HS-27A (cell line): ENCODE measurements at places on chromosomes 2 and 18.
A peak's percentile ranks its signal among the peaks of the same experiment; 100 is the strongest.

DNA sequence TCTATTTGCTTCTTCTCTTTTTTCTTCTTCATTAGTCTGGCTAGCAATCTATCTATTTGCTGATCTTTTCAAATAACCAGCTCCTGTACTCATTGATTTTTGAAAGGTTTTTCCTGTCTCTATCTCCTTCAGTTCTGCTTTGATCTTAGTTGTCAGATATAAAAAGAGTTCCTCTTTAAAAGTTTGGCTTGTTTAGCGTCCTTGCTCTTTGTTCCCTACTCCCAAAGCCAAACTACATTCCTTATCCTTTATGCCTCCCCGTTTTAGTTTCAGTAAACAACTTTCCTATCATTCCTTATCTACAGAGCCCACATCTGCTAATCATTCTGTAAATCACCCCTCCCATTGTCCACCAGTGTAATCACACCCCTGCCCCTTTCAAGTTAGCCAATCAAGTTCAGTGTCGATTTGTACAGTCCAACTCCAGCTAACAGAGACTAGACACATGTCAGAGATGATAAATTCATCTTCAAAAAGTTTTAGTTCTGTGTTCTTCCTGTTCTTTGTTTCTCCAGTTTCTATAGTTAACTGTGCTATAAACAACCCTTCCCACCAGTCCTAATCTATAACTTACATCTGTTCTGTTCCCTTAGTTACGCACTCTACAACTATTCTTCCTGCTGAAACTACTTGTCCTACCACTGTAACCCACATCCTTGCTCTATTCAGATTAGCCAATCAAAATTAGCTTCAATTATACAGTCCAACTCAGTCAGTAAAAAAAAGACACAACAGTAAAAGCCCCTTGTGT is 44.4 kb downstream of the TFPI start:
- DNase-seq: no peak

- DNase-seq: peak; percentile 99
Observed at GRCh38 chr2:113818382-113818951, 62.0 kb upstream of the SLC35F5 start.

DNA sequence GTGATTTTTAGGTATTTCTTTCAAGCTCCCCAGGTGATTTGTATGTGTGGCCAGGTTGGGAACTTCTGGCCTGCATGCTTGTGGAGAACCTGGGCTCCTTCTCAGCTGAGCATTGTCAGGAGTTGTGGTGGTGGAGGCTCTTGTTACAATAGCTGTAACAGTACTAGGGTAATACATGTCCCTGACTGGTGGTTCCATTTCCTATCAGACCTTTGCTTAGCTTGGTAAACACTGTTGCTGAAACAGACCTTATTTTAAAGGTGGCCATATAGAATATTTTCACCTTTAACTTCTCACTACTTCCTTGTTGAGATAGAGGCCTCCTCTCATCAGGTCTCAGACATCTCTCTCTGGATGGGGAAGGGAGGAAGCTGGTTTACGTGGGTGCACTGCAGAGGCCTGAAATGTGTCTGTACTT is 79.2 kb downstream of the SETBP1 start:
- DNase-seq: no peak

DNA sequence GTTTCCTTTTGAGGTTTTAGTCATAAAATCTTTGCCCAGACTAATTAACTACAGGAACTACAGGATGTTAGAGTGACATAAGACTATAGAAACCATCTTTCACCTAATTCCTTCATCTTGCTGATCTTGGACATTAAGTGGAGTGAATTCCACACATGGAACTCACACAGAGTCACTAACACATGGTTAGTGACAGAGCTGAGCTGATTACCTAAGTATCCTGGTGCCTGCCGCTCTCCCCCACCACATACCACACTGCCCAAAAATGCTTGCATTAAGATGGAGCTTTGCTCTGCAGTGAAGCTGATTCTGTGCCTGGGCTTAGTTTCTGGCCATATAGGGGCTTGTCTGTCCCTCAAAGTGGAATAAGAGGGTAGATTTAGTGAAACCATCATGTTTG is 332.9 kb upstream of the NT5C1B start:
- no peak for DNase-seq

- no peak for DNase-seq
Observed at GRCh38 chr2:61288070-61288841, 126.3 kb downstream of the C2orf74 start.

- DNase-seq: no peak
Observed at GRCh38 chr2:216578325-216578724, 54.9 kb upstream of the IGFBP2 start.

DNA sequence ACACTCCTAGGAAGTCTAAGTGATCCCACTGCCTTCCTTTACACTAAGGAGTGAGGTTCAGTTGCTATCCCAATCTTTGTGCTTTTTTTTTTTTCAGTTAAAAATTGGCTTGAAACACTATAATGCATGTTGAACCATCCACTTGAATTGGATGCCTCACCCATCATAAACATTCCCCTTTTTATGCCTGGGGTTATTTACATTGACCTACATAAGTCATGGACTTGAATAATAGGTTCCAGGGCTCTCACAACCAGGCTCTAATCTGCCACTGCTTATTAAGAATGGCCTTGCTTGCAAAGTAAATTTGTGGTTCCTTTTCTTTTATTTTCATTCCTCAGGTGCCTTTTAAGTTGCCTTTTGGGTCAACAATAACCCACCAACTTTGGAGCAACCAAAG is 236.1 kb upstream of the MEIS1 start:
- DNase-seq: no peak

- no peak for DNase-seq
Observed at GRCh38 chr2:171185165-171185818, 24.6 kb upstream of the TLK1 start.

DNA sequence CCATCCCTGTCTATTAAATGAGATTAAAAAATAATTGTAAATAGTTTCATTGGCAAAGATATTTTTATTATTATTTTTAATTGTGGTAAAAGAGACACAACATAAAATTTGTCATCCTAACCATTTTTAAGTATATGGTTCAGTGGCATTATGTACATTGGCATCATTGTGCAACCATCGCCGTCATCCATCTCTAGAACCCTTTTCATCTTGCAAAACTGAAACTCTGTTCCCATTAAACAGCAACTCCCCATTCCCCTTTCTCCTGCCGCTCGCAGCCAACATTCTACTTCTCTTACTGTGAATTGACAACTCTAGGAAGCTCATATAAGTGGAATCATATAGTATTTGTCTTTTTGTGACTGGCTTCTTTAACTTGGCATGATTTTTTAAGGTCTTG is 25.3 kb downstream of the LAMA3 start:
- DNase-seq: no peak

DNA sequence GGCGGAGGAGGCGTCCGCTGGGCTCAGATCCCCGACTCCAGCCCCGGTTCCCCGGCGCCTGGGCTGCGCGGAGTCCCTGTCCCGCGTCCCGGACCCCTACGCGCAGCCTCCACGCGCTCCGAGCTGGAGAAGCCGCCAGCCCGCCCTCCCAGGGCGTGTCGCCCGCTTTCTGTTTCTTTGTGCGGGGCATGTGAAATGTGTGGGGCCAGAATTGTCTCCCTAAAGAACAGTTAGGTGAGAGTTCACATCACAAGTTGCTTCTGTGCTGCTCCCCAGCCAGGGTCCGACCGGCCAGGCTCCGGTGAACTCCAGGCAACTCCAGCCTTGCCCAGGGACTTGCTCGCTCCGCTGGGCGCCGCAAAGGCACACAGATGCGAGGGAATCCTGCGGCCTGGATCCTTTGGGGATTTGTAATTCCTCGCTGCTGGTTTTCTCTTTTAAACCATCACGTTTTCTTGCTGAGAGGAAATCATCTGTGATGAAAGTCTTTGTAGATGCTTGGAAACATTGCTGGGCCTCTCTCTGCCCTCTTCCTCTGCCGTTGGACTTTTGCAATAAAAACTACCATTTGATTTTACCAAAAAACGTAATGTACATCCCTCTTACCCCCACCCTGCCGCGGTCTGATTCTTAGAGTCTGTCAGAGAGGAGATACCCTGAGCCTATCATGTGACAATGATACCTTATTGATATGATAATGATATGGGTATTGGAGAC is 631 bp downstream of the GYPC start:
- peak; percentile 35 for DNase-seq

DNA sequence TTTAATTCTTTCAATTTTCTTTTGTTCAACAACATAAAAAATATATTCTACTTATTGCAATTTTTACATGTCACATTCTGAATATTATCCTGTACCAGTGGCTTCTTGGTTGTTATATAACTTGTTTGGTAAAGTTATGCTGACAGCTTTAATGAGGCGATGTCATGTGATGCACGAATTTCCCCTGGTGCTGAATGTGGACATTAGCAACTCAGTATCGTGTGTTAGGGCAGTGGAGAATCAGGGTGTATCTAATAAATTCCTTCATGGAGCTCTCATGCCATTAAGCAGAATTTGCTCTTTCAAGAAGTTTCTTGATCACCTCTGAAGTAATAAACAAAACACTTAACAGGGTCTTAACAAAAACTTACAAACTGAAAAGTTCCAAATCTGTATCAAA is 99.6 kb upstream of the DNMT3A start:
- DNase-seq: no peak

DNA sequence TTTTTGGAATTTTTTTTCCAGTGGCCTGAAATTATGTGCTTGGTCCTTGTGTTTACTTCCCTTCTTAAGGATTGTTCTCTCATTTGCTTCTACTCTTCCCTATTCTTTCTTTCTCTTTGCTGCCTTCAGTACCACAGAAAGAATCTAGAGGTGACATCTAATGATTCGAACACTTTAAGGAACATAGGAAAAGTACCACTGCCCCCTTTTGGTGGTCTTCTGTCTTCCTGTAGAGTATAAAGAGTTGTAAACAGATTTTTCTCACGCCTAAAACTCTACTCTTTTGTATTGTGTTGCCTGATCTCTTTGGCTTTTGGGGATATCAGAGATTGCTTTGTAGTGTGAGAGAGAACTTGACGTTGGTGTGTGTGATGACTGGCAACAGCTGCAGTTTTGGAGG is 7.0 kb upstream of the SCTR start:
- DNase-seq: no peak

DNA sequence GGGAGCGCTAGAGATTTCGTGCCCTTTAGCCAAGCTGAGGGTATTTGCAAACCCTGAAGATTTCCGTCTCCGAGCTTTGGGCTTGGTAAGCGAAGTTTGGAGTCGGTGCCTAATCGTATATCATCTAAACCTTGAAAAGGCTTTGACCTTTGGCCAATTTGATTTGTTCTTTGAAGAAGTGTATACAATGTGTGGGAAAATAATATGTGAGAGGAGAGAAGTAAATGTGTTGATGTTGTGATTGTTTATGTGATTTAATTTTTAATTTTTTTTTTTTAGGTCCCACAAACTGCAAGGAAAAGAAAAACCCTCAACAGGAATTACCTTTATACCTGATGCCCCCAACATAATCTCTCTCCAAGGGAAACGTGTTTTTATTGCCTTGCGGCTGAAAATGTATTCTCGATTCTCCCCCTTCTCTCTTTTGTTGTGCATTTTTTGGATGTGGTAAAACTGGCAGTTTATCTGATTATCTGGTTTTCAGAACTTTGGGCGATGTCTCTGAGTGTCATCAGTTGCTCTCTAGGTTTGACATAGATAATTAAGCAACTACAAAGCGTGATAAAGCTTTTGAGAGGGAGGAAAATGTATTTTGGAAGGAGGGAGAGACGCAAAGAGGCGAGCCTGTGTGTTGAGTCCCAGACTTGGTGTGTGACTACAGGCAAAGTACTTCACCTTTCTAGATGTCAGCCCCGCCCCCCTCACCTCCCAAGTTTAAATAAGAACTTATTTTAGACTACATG is 912 bp upstream of the FBXO11 start:
- DNase-seq: no peak

DNA sequence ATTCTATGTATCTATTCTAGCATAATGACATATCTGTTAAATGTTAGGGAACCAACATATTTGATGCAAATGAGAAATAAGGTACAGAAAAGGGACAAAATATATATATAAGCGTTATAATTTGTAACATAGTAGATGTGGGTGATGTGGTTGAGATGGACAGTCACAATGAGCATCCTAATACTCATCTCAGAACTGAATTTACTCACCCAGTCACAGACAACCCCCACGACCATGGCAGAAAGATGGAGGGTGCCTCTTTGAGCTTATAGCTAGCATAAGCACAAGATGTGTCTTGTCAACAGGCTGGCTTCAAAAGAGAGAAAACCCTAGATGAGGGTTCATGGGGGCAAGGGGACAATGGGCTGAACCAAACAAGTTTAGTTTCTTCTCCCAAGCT is 9.1 kb upstream of the DSG3 start:
- DNase-seq: no peak

DNA sequence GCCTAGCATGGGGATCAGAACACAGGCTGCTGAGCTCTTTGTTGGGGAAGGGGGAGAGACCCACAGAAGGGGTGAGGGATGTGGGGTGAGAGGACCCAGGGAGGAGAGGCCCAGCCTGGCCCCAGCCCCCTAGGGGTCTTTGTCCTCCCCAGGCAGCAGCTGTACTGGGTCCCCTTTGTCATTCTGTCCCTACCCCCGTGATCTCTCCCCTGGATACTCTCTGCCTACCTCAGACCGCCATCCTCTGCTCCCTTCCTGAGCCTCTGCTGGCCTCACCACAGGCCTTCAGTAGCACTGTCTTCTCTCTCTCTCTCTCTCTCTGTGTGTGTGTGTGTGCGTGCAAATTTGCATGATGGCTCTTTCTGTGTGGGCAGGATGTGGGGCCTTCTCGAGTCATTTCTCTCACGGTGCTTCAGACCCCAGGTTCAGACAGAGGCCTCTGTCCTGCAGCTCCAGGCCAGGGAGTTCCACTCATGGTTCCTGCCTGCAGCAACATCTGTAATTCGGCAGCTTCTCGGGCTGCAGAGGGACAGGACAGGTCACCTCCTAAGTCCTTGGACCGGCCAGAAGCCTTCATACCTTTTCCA is 1.4 kb downstream of the PSD4 start:
- no peak for DNase-seq

DNA sequence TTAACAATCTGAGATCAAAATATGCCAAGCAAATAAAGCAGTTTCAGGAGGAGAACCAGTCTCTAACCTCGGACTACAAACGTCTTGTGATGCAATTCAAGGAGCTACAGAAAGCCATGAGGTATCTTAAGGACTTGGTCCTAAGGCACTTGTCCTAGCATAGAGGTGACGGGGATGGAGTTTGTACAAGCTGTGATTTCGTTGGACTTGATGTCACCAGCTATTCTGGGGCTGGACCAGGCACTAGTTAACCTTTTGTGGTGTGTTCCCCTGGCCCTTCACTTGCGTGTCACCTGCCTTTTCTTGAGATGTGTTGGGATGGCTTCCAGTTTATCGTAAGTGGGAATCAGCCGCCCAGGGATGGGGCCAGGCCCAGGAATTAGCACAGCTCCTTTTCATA is 33.7 kb downstream of the OTOF start:
- DNase-seq: no peak

DNA sequence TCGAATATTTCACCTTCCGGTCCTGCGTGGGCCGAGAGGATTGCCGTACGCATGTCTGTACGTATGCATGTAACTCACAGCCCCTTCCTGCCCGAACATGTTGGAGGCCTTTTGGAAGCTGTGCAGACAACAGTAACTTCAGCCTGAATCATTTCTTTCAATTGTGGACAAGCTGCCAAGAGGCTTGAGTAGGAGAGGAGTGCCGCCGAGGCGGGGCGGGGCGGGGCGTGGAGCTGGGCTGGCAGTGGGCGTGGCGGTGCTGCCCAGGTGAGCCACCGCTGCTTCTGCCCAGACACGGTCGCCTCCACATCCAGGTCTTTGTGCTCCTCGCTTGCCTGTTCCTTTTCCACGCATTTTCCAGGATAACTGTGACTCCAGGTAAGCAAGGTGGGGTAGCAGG is at the start of gene SERPINB5:
SERPINB5 (plus strand) TSS at position 291 of the 400 bp plus-strand sequence. CDS start 7,471 bp downstream, outside the sequence.
- no peak for DNase-seq
